Posterior vena cava (tissue), 2 donors: ENCODE measurements at places on chromosomes 7 and 10.

DNA sequence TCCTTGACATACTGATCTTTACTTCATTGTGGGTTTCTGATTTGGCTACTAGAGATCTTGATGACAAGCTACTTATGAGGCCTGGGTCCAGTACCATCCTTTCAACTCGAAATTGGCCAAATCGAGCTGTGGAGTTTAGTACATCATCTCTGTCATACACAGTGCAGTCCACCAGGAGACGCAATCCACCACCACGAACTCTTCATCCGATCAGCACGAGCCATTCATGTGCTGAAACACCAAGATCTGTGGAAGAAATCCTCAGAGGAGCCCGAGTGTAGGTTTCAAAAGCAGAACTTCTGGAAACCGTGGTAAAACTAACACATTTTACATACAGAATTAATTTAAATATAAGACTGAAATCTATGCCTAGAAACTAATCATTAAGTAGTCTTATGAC is 14.2 kb downstream of the DNAJC9 start:
- no peak for DNase-seq

GRCh38 chr10:32957341-32958084 is 517 bp downstream of the ITGB1 start:
- DNase-seq, result peak; percentile 91

DNA sequence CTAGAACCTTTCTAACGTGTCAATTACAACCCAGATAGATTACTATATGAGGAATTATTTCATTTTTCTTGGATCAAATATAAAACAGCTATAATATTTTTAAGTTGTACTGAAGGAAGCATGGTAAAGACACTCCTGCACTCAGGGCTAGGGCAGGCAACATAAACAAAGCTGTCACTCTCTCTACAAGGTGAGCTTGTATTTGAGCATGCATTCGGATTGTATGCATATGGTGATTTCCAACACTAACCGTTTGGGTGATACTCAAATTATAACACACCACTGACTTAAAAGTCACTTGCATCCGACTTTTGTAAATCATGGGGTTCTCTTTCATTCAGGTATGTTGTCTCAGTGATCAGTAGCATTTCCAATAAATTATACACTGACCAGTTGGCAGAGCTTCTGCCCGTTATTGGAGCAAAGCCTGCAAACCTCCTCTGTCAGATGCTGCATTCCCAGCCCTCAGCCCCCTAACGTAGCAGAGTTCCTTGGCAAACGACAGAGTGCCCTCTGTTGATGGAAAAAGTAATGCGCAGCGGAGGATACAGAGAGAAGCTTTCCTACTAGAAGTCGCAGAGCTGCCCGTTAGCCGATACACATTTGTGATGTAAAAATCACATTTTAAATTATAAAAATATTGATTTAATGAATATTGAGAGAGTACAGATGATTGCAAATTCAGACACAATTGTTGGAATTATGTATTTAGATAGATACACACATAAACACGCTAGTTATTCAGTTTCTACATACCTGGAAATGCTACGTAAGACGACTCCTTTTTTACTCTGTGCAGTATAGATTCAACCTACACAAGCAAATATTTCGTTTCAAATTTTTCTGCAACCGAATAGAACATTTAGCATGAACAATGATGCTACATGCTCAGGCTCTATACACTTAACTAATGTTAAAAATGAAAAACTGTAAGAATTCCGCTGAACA is 173.9 kb upstream of the SP4 start:
- DNase-seq, result no peak

DNA sequence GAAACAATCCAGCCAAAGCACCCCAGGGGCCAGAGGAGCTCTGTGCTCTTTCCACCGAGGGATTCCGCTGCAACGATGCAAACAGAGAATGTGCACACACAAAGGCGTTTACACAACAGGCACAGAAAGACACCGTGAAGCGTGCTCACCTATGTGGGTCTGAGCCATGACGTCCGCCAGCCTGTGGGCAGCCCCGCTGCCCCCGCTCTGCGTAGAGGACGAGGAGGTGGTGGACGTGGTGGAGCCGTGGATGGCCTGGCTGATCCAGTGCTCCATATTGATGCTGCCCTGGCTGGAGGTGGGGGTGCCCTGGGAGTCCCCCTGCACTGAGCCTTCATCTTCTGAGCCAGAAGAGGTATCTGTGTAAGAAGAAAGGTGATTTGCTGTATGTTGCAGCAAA is 266.8 kb downstream of the DIP2C start:
- no peak for DNase-seq

DNA sequence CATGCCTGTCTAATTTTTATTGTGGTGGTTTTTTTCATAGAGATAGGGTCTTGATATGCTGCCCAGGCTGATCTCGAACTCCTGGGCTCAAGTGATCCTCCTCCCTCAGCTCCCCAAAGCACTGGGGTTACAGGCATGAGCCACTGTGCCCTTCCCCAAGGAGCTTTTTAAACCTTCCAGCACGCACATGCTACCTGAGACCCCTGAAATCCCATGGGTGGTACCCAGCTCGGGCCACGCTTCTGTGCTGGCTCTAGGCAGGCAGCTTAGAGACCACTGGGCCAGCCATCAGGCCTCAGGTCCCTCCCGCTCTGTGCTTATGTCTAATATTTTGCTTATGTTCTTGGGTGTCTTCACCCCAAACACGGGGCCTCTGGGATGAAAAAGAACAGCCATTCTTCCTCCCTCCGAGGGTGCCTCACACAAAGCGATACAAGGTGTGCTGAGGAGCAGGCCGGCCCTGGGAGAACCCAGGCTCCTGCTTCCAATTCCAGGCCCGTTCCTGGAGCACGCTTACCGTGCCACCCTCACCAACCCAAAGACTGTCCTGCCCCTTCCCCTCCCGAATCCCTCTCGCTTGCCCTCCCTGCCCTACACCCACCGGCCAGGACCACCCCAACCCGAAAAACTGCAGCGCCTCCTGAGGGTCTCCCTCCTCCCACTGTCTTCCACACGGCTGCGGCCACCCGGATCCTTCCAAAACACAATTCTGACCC is 10.9 kb downstream of the SPOCK2 start:
- DNase-seq, result peak; percentile 55

- no peak for DNase-seq
Observed at GRCh38 chr10:100882671-100883311, 30.0 kb upstream of the SLF2 start.

DNA sequence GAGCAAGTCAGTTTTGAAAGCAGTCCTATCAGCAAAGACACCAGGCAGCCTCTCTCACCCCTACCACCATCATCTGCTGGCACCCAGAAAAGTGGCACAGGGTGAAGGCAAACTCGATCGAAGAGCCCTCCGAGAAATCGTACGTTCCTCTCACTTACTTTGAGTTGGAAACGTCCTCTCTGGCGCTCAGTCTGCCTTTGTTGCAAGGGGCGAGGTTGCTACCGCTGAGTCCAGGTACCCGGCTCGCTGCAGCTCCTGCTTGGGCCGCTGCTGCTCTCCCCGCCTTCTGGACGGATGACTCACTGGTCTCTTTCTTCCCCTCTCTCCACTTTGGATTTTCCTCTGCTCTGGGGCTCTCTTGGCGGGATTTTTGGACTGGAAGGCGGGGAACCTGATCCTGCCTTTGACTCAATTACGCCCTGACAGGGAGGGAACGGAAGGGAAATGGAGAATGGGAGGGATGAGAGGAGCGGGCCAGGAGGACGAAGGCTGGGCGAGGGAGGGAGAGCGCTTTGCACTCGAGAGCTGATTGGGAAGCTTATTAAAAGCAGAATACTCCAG is at the start of gene PTN:
PTN (minus strand) TSS at position 453 of the 561 bp plus-strand sequence. CDS start 88,760 bp downstream, outside the sequence.
- DNase-seq, result no peak

DNA sequence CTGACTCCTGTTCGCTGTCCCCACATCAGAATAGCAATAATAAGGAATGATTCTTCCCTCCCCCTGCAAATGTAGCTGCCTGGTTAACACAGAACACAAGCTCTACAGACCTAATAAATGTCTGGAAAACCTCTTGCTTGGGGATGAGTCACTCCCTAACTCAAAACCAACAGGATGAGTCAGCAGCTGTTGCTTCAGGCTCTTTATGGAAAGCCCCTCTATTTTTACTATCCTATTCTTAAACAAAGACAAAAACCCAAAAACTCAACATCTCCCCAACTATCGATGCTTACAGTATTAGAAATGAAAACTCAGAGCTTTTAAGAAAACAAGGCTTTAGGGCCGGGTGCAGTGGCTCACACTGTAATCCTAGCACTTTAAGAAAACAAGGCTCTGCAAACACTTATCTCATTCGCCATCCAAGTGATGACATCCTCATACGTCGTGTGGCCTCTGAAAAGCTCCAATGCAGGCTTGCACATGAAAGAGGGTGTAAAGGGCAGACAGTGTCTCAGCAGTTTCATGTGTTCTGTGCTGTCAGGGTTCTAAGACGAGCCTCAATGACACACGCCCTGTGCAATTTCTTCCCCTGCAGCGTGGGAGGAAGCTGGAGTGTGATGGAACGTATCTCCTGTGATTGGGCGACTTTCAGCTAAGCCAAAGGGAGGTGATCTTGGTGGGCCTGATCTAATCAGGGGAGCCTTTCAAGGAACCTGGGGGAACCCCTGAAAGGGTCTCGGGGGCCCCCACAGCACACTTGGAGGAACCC is 70.1 kb downstream of the AMZ1 start:
- DNase-seq, result no peak
